IgD-negative memory B cell (primary cell): ENCODE measurements at places on chromosomes 3 and 15. TPM values are rescaled to one million over a fixed set of nuclear protein-coding genes. Genes with fewer than 3 reads are reported as not detected.

TXNRD3 gene
- polyA plus RNA-seq = 0.28 TPM

SLC9C1 gene
- polyA plus RNA-seq = not detected

KIF15 gene
- 0.60 TPM for polyA plus RNA-seq

IL12A gene
- 3.5 TPM for polyA plus RNA-seq

CLSTN2 gene
- polyA plus RNA-seq = not detected

PAQR5 gene
- not detected for polyA plus RNA-seq

GXYLT2 gene
- not detected for polyA plus RNA-seq

ZWILCH gene
- 8.0 TPM for polyA plus RNA-seq

ITGA11 gene
- not detected for polyA plus RNA-seq

PPP1R14D gene
- polyA plus RNA-seq = 0.56 TPM

CHRNA5 gene
- 0.95 TPM for polyA plus RNA-seq

ALDH1A2 gene
- not detected for polyA plus RNA-seq
